ENCODE measurements at places on chromosomes 1 and 21.

DNA sequence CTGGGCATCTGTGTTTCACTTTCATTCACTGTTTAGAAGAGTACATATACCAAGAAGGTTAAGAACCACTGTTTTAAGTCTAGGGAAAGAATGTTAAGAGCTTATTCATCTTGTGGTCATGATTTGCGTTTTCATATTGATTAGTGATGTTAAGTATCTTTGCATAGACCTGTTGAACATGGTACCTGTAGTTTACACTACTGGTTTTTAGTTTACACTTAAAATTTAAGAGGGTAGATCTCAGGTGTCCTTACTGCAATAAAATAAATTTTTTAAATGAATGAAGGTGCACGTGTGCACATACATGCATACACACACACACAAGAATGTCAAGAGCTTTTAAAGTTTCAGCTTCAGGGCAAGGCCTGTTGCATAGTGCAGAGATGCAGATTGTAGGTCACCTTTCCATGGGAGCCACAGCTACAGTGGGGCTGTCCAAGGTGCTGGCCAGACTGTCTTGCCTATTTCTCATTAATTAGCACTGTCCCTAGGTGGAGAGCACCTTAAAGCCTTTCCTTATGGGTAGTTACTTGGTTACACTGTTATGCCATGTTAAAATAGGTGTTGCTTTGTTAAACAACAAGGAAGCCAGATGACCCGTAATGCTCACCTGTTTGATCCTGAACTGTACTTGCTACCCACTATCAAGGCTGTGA lies 543.0 kb upstream of the DAB1 start:
- peak; percentile 3 for DNase-seq

DNA sequence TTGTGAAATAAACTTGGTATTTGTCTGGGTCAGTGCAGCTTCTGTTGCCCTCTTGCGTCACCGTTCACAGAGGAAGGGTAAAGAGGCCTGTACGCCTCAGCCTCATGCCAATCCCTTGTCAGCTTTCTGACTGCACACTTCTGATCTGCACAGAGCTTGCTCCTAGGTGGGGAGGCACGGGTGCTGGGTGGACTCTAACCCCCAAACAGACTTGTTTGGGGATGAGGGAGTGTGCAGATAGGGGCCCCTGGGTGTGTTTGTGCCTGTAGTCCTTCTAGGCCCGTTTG lies 803 bp upstream of the B4GALT2 start:
- no peak for DNase-seq

DNA sequence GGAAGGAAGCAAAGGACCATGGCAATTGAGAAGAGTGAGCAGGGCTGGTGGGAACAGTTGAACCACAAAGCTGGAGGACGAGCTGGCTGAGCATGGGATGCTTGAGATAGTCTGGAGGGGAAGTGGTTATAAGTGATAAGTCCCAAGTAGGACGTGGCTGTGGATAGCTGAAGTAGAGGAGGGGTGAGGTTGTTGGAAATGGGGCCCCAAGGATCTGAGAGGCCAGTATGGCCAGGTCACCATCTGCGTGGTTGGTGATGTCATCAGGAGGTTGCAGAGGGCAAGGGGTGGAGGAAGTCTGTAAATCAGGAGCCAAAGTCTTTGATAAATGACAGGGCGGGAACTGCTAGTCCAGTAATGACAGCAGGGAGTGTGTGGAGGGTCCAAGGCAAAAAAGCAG lies 11.0 kb upstream of the REN start:
- no peak for DNase-seq

GRCh38 chr1:8879922-8880676 lies 1.6 kb upstream of the ENO1 start:
- peak; percentile 93 for DNase-seq

DNA sequence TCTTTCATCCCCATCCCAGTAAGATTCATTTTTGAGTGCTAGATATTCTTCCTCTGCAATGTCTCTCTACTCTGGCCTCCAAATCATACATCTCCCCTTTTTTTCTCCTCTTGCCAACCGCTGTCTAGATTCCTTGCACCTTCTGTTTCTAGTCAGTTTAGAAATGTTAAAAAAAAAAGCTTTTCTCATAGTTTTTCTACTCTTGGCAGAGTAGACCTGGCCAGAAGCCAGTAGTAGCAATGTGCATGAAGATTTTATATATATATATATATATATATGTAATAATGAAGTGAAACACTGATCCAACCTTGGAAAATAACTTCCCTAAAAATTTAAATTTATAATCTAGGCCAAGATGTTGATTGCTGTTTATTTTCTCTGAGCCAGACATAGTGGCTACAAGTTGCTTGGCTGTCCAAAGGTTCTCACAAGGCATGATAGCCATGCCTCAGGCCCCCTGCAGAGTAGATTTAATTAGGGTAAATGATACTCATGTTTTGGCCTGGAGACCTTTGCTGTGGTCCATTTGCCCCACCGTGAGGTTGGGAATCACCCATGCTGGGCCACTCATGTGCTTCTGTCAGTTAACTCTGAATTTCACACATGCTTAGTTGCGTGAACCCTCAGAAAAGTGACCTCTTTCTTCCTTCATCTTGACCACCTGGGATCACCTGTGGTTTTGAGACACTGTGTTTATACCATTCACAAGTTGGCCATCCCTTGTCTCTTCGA lies 103.4 kb upstream of the KCNE2 start:
- DNase-seq, result no peak

DNA sequence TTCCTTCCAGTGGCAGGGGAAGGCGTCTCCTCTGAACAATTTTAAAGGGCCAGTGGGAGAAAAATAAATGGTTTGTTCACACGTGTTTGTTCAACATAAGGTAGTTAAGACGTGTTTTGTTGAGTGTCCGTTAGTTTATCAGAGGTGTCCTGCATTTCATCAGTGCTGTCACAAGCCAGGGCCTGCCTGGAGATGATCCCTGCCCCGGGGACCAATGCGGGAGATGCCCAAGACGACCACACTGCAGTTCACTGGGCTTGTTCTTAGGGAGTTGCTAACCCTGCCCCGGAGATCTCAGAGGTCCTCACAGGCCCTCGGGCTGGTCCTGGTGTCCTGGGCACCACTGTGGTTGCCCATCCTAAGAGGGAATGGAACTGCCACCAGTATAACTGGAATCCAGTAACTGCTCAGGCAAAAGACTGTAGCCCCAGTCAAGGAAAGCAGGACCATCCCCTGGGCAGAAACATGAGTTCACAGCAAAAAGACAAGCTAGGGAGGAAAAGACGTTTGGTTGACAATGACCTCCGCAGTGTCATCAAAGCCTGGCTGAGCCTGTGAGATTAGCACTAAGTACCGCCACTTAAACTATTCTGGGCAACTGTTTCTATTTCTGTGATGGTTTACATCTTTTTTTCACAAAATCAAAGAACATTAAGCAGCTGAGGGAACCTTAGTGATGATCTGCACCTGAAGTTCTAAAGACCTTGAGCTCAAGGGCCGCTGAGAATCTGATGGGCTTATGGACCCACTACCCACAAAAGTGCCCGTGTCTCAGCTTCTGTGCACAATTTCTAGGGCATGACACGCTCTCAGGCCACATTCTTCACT lies 44.9 kb upstream of the LIN9 start:
- DNase-seq, result no peak

- no peak for DNase-seq
These were observed 198.2 kb upstream of the APP start for GRCh38 chr21:26368591-26369320.

DNA sequence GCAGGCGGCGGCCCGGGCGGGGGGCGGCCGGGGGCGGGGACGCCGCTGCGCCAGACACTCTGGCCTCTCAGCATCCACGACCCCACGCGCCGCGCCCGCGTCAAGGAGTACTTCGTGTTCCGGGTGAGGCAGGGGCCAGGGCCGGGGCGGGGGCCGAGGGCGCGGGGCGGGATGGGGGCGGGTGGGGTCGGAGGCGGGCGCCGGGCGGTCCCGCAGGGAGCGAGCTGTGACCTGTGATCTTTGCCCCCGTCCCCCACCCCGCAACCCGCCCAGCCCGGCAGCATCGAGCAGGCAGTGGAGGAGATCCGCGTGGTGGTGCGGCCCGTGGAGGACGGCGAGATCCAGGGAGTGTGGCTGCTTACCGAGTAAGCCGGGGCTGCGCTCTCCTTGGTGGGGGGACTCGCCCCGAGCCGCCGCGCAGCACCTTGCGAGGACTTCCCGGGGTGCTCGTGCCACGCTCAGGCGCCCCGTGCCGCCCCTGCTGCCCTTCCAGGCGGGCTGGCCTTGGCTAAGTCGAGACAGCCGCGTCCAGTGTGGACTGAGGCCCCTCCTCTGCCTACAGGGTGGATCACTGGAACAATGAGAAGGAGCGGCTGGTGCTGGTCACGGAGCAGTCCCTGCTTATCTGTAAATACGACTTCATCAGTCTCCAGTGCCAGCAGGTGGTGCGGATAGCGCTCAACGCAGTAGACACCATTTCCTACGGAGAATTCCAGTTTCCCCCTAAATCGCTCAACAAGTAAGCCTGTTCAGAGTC lies 514 bp downstream of the TPRG1L start:
- peak; percentile 68 for DNase-seq

- no peak for DNase-seq
These were observed 23.4 kb downstream of the RHBG start for GRCh38 chr1:156392452-156392853.

- no peak for DNase-seq
These were observed 90.0 kb upstream of the COL6A1 start for GRCh38 chr21:45891388-45892155.

- DNase-seq, result no peak
These were observed 71.7 kb upstream of the MPC2 start for GRCh38 chr1:168008595-168008994.

GRCh38 chr1:11600836-11601235 lies 53.4 kb downstream of the FBXO2 start:
- no peak for DNase-seq

DNA sequence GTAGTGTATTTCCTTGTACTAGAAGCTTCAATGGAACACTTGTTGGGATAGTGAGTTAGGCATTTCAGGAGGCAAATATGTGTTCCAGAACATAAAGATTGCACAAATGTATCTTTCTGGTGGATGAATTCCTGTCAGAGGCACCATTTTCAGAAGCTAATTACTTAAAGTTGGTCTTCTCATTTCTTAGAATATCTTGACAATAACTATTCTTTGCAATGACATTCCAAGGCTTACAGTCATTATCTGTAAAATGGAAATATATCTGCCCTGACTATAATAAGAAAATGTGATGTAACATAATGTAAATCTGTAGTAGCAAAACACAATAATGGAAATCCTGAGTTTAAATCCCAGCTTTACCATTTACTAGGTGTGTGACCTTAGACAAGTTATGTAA lies 2.7 kb downstream of the VCAM1 start:
- DNase-seq, result peak; percentile 56

DNA sequence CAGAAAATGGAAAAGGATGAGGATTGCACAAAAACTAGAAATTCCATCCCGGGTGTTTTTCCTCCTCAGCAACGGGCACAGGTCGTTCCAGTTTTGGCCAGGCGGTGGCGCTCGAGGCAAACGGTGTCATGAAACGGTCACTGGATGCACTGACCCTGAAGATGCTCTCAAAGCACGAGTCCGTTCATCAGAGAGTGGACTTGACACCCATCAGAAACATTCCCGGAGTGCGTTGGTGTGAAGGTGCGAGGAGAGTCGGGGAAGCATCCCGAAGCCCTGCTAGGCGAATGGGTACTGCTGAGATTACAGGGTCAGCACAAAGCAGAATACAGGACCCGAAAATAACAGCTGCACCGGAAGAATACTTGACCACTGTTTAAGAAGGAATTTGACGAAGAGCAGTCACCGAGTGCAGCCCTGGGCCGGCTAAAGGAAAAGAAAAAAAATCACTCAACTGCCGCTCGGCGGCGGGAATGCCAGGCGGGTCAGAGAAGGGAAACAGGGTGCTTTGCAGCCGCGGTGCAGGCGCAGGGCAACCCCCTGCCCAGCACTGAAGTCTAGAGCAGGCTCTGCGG lies 71.7 kb upstream of the ETS2 start:
- DNase-seq, result peak; percentile 91

DNA sequence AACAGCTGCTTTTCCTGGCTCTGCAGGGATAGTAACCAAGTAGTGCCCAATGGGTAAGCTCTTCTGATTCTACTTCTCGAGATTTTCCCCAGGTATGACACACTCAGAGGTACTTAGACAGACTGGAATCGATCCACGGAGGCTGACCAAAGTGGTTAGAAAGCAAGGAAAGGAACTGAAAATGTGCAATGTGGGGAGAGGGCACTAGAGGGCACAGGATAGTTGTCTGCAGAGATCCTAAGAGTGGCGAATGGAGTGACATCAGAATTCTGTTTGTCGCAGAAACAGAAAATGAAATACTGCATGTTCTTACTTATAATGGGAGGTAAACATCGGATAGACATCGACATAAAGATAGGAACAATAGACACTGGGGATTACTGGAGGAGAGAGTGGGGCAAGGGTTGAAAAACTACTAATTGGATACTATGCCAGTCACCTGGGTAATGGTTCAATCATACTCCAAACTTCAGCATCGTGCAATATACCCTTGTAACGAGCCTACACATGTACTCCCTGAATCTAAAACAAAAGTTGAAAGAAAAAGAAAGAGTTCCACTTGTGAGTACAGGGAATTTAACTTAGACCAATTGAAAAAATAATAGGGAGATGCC lies 23.3 kb downstream of the CYP2J2 start:
- DNase-seq, result no peak

GRCh38 chr1:33180226-33180910 lies 1.5 kb downstream of the TRIM62 start:
- peak; percentile 95 for DNase-seq

GRCh38 chr21:19684328-19684727 lies 1280.7 kb upstream of the TMPRSS15 start:
- no peak for DNase-seq

DNA sequence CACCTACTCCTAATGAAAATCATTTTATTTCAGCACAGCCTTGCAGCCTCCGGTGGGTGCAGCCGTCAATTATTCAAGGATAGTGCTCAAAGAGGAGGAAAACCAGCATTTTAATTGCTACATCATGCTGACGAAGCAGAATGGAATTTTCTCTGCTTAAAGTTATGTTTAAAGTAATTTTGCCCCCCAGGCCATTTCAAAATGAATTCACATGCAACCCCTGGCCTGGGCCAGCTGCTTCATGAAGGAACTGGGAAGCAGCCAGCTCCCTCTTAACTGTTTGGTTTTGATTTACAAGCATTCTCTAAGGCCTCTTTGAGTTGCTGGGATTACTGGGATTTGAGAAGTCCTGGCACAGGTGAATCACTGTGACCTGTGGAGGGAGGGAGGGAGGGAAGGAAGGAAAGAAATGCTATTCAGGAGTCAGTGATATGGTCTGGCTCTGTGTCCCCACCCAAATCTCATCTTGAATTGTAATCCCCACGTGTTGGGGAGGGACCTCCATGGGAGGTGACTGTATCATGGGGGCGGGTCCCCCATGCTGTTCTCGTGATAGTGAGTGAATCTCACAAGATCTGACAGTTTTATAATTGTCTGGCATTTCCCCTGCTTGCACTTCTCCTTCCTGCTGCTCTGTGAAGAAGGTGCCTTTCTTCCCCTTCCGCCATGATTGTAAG lies 66.0 kb downstream of the PGBD5 start:
- peak; percentile 93 for DNase-seq

GRCh38 chr1:25784575-25785051 lies 15.4 kb upstream of the SELENON start:
- DNase-seq, result no peak

GRCh38 chr1:172394811-172395210 lies 25.7 kb upstream of the C1orf105 start:
- DNase-seq, result peak; percentile 46
